ENCODE measurements at places on chromosomes 6 and 20.

GRCh38 chr20:3209257-3209945, at the start of gene ITPA:
ITPA (plus strand) TSS chr20:3209498; CDS start chr20:3209552, 54 bp downstream.
- DNase-seq: peak; percentile 8

- DNase-seq: no peak
These were observed 30.8 kb upstream of the PPP1R3G start for GRCh38 chr6:5054245-5054873.

GRCh38 chr6:1028723-1029122, 283.2 kb upstream of the FOXQ1 start:
- DNase-seq: no peak

- DNase-seq: no peak
These were observed 87.0 kb downstream of the FHL5 start for GRCh38 chr6:96649926-96650325.

GRCh38 chr6:132937466-132937906, 123.1 kb downstream of the RPS12 start:
- peak; percentile 47 for DNase-seq

GRCh38 chr6:16092990-16093389, 35.9 kb upstream of the MYLIP start:
- no peak for DNase-seq

DNA sequence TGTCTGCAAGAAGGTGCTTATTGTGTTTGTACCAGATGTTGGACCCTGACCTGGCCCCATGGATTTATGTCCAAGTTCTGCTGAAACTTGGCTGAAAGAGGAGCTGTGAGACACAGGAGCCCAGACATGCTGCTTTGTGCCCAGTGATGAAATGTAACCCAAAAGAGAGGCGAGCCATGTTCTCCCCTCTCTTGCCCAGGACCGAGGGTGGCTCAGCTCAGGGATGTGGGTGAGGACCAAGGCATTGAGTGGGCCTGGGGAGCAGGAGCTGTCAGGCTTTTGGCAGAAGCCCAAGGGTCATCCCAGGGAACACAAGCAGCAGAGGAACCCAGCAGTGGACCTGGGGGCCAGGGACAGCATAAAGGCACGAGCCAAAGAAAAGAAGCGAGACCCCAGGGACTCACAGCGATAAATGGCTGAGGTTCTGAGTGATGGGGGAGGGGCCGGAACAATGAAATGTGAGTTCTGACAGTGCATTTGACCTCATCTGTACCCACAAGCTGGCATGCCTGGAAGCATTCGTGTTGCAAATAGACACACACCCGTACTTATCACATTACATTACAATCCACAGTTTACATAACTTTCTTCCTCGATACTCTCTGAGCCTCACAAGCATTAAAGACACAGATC, 363.4 kb upstream of the JARID2 start:
- DNase-seq: no peak

- DNase-seq: no peak
These were observed 22.9 kb downstream of the OR2B2 start for GRCh38 chr6:27889275-27889627.

Measured in NCI-H1048 (cell line).